ENCODE measurements at places on chromosomes 11 and 22.

GRCh38 chr11:21893565-21893867 is 299.4 kb upstream of the ANO5 start:
- DNase-seq: no peak

DNA sequence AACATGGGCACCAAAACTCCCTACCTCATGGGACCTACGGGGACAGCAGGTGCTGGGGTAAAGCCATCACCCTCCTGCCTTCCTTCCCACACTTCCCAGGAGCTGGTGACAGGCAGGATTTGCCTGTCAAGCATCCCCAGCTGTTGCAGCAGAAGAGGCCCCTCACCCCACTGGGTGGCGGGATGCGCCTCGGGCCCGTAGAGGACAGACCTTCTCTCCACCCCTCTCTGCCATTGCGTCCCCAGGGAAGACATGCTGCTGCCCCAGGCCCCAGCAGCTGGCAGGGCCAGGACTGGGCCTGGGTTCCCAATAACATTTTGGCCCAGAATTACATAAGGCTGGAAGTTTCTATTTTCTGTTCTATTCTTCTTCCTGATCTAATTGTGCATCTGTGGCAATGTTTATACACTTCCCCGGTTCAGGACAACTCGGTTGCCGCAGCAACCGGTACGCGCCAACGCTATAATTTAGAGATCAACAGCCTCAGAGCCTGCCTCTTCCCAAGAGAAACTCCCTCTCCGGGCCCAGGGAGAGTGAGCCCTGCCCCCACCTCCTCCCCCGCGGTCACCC is 25.4 kb downstream of the KCNJ4 start:
- DNase-seq: no peak

GRCh38 chr11:21814169-21814568 is 378.7 kb upstream of the ANO5 start:
- no peak for DNase-seq

DNA sequence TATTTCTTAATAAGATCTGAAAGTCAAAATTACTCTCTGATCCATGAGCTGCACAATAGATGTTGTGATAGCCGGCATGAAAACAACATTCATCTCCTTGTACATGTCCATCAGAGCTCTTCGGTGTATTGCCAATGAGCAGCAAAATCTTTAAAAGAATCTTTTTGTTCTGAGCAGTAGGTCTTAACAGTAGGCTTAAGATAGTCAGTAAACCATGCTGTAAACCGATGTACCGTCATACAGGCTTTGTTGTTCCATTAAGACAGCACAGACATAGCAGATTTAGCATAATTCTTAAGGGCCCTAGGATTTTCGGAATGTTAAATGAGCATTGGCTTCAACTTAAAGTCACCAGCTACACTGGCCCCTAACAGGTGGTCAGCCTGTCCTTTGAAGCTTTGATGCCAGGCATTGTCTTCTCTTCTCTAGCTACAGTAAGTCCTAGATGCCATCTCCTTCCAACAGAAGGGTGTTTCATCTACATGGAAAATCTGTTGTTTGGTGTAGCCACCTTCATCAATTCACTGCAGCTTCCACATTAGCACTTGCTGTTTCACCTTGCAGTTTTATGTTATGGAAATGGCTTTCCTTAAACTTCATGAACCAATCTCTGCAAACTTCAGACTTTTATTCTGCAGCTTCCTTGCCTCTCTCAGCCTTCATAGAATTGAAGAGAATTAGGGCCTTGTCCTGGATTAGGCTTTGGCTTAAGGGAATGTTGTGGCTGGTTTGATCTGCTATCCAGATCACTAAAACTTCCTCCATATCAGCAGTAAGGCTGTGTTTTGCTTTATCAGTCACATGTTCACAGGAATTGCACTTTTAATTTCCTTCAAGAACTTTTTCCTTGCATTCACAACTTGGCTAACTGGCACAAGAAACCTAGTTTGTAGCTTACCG is 28.4 kb downstream of the RRP8 start:
- no peak for DNase-seq

- DNase-seq: no peak
These were observed 92.6 kb downstream of the PKNOX2 start for GRCh38 chr11:125257190-125257579.

DNA sequence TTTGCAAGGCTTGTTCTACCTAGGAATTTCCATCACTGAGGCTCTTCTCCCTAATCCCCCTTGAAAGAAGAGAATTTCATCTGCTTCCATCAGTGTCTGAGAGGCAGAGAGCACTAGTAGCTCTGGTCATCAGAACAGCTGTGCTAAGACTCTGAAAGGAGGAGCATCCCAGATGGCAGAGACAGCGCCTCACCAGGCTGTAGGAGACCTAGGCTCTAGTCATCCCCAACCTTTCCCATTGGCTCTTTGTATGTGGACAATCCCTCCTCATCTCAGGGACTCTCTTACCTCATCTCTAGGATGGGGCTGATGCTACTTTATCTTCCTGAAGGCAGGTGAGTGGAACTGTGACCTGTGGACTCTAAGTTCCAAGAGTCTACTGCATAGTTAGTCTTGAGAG is 8.8 kb upstream of the OR9I1 start:
- DNase-seq: no peak

GRCh38 chr11:75143420-75143731 is 7.5 kb upstream of the SLCO2B1 start:
- no peak for DNase-seq

DNA sequence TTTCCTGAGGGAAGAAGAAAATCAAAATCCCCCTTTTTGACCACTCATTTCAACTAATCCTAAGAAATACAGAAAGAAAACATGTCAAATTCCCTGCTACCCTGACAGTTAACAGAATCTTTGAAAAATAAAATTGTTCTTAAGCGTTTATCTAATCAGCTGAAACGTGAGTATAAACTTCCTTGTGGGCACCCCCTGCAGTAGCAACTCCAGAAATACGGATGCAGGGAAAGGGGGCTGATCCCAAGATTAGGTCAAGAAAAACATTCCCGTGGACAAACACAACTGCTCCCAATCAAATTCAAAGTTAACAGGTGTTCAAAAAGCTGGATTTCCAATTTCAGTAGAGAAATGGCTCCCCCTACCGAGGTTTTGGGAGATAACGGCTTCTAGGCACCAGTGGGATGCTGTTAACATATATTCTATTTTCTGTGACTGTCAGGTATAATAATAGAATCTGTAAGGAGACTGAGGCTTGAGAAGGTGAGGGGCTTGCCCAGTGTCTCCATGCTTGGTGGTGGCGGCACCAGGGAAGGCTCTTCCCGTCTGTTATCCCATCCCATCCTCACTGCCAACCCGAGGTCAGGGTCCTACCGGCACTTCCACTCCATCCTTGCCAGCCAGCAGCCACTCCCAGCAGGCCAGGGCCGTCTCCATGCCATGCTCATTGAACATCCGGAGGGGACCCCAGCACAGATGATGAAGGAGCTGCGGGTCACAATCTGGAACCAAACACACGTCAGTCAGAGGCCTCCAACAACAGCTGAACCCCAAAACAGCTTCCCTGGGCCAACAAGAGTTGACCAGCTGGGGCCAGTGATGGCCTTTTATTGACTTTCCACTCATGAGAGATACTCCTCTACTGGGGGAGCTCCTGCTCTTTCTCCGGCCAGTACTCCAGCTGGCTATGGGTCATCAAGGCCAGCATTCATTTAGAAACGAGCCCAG is 32.0 kb upstream of the SERPIND1 start:
- DNase-seq: no peak

- DNase-seq: no peak
These were observed 7.7 kb upstream of the MRGPRD start for GRCh38 chr11:68988491-68988890.

- no peak for DNase-seq
These were observed 1261.7 kb downstream of the BRD1 start for GRCh38 chr22:48565901-48566501.

DNA sequence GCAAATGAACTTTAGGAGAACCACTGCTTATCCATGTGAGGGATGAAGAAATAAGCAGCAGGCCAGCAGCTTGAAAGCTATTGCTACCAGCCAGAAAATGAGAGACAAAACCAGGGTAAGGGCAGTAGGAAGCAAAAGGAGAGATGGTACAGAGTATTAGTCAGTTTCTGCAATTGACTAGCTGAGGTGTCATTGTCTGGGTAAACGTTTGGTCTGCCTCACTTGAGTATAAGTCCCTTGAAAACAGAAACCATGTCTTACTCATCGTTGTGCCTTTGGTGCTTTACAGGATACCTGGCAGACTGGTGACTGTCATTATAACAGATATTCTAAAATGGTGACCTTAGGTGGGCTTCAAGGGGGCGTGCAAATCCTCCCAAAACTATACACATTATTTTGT is 63.9 kb upstream of the USP47 start:
- DNase-seq: no peak

DNA sequence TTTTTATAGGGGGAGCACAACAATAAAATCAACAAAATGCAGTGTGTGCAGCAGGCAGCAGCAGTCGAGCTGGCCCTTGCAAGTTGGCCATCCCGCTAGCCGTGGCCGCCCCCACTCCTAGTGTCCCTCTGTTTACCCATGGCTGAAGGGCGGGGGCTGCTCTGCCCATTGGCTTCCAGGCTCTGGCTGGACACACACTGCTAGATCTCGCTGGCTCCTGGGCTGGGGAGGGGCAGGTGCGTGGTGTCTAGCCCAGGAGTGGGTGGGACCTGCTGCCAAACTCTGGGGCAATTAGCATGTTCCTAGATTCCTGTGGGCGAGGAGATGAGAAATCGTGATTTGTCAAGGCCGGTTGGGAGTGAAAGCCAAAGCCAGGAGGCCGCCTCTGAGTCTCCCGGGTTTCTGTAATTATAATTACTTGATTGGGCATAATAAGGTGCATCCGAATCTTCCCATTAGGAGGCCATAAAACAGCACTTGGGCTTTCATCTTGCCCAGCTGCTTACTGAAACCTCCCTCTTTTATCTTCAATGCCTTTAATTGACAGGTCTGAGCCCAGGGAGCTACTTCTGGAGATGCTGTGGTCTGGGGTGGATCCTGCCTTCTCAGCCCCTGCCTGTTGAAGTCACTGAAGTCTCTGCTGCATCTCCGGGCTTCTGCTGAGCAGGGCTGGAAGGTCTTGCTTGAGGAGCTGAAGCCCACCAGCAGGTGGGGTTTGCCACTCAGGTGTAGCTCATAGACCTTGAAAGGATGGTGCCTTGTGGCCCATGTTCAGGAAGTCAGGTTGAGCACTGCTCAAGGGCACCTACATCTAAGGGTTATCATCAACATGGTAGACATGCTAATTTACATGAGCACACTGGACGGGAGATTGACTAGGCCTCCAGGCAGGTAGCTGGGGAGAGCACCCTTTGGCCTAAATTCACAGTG is 44.5 kb upstream of the DKK3 start:
- no peak for DNase-seq

GRCh38 chr11:65329944-65330403 is 3.7 kb upstream of the DPF2 start:
- peak; percentile 64 for DNase-seq

DNA sequence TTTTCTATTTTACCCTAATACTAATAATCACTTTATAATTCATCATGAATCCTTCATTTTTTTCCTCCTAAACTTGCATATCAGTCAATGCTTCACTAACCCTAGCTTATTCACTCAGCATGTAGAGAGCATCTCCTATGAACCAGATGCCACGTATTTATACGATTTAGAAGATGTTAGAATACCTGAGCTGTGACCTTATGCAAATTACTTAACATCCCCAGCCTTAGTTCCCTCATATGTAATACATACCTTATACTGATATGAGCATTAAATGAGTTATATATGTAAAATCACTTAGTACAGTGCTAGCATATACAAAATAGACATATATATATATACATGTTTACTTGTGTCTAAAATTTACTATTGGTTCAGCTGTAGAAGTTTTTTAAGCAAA is 9.0 kb downstream of the FAM76B start:
- no peak for DNase-seq

GRCh38 chr11:112425121-112425520 is 164.5 kb upstream of the PLET1 start:
- DNase-seq: no peak

DNA sequence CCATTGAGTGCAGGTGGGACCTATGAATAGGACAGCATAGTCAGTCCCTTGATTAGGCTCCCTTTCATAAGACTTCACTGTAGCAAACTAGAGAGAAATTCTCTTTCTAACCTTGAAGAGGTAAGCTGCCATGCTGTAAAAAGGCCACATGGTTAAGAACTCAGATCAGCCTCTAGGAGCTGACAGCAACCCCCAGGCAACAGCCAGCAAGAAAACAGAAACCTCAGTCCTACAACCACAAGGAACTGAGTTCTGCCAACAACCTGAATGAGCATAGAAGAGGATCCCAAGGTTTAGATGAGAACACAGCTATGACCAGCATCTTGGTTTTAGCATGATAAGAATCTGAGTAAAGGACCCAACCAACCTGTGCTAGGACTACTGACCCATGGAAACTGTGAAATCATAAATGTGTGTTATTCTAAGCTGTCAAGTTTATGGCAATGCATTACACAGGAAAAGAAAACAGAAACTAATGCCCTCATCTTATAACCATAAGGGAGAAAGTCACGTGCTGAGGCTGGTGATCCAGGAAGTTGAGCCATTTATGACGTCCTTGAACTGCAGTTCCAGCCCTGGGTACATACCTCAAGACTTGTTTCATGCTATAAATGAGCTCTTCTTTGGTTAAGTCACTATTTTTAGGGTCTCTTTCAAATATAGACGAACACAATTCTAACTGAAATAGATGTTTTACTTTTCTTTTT is 43.3 kb downstream of the RAB38 start:
- no peak for DNase-seq

- DNase-seq: no peak
These were observed 14.7 kb upstream of the ARHGAP8 start for GRCh38 chr22:44737406-44738346.

DNA sequence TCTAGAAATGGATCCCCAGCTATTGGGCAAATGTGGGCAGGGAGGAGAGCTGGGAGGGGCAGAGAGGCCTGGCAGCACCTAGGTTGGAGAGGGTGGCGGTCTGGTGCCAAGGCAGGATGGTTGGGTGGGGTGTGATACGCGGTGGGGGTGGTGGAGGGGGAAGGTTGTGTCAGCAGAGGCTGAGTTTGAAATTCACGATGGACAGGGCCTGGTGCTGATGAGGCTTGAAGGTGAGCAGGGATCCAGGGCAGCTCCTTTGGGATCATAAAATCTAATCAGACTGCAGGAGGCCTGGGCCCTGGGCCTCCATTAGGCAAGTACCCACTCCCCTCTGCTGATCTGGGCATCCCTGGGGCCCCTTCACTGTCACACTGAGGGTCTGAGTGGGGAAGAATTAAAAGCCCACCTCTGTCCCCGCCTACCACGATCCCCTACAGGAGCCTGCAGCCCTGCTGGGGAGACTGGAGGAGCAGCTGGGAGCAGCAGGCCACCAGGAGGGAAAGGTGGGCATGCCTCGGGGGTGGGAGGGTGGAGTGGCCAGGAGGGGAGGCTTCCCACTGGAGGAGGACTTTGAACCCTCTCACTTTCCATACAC is 24.0 kb downstream of the IGLL1 start:
- DNase-seq: no peak

GRCh38 chr11:16114978-16115871 is 241.1 kb downstream of the SOX6 start:
- no peak for DNase-seq

DNA sequence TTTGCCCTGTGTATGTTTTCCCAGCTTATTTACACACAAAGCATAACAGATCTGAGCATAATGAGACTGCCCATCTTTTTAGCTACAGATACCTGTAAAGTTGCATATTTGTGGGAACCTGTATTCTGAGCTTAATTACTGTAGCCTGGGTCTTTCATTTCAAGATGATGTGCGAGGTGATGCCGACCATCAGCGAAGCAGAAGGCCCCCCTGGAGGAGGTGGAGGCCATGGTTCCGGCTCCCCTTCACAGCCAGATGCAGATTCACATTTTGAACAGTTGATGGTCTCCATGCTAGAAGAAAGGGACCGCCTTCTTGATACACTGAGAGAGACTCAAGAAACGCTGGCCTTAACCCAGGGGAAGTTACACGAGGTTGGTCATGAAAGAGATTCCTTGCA is 1.5 kb downstream of the PPFIA1 start:
- DNase-seq: no peak

- no peak for DNase-seq
These were observed 41.9 kb upstream of the TSPAN18 start for GRCh38 chr11:44684859-44685281.

Data from activated CD4-positive, alpha-beta T cell treated with anti-CD3 and anti-CD28 coated beads for 1 hour (primary cell).